ENCODE measurements at places on chromosomes 5 and 9.

DNA sequence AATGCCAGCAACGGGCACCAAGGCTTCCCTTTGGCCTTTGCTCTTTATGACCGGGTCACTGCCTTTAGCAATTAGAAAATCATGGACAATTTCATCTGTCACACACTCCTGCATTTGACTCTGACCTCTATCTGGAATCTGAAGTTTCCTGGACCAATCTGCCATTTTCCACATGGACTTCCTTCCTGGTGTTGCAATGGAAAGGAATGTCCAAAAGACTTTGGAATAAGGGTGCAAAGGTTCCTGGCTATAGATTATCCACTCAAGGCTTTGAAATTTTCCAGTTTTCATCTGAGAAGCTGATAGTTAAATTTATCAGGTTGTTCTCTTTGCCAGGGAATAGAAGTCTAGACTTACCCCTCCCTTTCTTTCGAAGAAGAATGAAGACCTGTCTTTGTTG is 523.1 kb upstream of the ZNF462 start:
- DNase-seq, result no peak

DNA sequence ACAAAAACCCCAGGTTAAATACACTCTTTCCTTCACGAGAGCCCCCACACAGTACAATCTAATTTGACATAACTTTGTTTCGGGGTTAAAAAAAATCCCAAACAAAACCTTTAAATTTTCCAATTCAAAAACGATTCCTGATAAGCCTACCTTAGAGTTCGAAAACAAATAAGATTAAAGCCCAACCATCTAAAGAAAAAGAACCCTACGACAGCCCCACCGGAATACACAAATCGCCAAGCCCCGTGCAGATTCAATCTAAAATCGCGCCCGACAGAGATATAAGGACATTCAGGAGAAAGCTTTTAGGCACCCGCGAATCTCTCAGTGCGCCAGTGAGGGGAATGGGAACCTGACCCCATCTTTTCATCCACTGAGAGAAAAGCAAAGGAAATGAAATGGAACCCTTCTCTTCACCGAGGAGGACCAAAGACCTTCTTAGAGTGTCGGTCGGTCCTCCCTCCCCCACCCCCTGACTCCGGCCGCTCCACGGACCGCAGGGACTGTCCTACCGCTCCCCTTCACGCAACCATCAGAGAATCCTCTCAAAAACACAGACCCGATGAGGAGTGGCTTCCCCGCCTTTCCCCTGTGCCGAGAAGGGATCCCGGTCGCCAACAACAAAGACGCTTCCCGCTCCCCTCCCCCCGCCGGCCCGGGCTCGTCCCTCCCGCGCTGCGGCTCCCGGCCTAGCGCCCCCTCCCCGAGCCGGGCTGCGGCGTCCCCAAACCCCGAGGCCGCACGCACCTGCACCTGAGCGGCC is 925 bp downstream of the ABHD17B start:
- DNase-seq, result no peak

DNA sequence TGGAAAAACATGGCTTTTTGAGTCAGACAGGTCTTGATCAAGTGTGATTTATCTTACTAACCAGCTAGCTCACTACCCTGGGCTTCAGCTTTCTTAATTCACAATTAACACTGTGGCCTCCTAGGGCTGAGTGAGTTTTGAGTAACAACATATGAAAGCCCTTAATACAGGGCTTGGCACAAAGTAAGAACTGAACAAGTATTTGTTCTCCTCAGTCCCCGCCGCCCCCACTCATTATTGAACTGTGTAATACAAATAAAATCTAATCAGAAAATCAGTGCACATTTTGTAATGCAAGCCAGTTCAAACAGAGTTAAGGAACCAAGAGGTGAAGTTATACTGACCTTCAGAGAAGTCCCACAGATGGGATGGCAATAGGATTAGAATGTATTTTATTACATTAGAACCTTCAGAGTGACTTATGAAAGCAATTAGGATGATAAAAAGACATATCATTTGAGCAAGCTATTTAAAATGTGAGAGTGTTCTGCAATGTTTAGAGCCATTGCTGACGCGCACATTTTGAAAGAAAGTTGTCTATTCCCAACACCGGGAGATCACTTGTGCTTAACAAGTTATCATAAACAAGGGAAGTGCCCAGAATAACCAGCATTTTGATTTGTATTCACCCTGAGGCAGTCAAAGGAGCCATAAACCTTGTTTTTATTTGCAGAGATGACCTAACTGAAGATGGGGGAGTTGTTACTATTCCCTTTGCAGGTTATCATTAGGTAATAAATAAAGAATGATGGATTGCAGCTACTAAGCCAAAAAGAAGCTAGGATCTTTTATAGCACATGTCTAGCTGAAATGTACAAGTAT is 19.4 kb downstream of the ADAMTS16 start:
- no peak for DNase-seq

GRCh38 chr9:133237035-133237731 is 28.1 kb upstream of the OBP2B start:
- DNase-seq, result no peak

- no peak for DNase-seq
These were observed 44.6 kb downstream of the LMX1B start for GRCh38 chr9:126658201-126658825.

- no peak for DNase-seq
These were observed 48.3 kb downstream of the GNAQ start for GRCh38 chr9:77983320-77983662.

DNA sequence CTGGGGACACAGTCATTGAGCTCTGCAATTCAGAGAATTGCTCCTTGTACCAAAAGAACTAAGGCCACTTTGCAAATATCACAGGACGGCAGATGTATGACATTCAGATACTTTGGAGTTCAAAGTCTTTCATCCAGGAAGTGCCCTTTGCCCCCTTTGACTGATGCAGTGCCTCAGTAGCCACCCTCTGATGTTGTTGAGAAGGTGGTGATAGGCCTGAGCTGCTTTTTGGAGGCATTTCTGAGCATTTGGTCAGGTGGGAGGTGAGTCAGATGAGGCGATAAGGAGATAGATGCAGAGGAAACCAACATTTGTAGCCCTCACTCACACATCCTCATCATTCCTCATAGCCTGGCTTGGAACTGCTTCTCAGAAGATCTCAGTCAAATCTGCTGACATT is 63.4 kb downstream of the ANGPTL2 start:
- no peak for DNase-seq

DNA sequence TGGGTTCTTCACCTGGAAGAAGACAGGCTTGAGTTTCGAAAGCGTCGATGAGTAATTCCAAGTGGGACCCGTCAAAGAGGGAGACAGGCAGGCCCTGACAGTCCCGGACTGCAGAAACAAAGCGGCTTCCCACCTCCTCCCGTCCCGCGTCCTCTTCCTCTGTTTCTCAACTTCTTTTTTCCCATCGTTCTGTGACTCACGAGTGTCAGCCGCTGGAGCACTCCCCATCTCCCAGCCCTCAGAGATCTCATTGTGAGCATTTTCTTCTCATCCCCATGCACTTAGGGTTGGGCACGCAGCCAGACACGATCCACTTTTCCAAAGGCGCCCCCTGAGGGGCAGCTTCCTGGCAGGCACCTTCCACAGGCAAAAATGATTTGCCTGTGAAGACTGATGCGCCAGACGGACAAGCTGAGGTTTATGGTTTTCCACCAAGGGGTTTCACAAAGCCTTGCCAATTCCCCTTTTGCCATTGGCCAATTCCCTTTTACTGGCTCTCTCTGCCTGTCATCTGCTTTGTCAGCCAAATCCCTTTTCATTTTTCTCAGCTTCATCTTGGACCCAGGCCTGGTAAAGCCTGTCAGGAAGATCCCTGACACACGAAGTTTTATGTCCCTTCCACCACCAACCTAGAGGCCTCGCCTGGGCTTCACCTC is 86.5 kb upstream of the ANKRD55 start:
- DNase-seq, result no peak

All from HS-27A (cell line).